B cell (primary cell): ENCODE measurements at places on chromosomes 16 and 17. TPM values are rescaled to one million over a fixed set of nuclear protein-coding genes. Genes with fewer than 3 reads are reported as not detected.

The FOXL1 gene
- total RNA-seq: not detected in 2 replicates

The XAF1 gene
- 116 and 127 TPM in 2 replicates for total RNA-seq

The KRT39 gene
- not detected in 2 replicates for total RNA-seq

The RAPGEFL1 gene
- 5.4 and 5.6 TPM in 2 replicates for total RNA-seq

The ABAT gene
- total RNA-seq: 13.8 and 14.3 TPM in 2 replicates

The ITGB4 gene
- 0.81 and 1.1 TPM in 2 replicates for total RNA-seq

GRCh38 chr16:74577882-74578366, 29.0 kb downstream of the GLG1 start:
- H3K4me3 ChIP-seq: no peak overlapping the region
- no peaks in the 10 kb centered on the region for H3K27me3 ChIP-seq
- H3K36me3 ChIP-seq: no peaks in the 10 kb centered on the region
- peaks cover 12% of the 10 kb centered on the region for H3K4me1 ChIP-seq
- no peak for DNase-seq

DNA sequence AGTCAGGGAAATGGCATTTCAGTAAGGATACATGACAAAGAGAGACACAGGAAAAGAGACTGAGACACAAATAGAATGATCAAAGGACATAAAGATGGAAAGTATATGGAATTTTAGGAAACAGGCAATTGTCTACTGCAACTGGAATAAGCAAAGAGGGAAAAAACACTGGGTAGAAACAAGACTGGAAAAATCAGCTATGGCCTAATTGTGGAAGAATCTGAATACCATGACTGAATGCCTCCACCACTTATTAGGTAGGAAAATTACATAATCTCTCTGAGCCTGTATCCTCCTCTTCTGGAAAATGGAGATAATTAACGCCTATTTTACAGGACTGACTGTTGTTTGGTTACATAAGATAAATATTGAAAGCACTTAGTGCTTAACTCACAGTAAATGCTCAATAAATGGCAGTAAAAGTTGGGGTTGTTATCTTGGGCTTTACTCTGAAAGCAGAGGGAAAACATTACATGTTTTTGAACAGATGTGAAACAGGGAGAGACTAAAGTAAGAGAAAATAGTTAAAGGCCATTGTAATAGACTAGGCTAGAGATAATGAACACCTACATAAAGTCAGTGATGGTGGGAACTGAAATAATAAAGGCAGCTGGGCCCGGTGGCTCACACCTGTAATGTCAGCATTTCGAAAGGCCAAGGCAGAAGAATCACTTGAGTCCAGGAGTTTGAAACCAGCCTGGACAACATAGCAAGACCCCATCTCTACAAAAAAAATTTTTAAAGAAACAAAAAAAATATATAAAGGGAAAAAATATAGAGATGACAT, 63.5 kb upstream of the C17orf78 start:
- no peak overlapping the region for H3K4me3 ChIP-seq
- H3K4me1 ChIP-seq: no peaks in the 10 kb centered on the region
- DNase-seq: no peak
- H3K27me3 ChIP-seq: no peaks in the 10 kb centered on the region
- H3K36me3 ChIP-seq: no peaks in the 10 kb centered on the region

DNA sequence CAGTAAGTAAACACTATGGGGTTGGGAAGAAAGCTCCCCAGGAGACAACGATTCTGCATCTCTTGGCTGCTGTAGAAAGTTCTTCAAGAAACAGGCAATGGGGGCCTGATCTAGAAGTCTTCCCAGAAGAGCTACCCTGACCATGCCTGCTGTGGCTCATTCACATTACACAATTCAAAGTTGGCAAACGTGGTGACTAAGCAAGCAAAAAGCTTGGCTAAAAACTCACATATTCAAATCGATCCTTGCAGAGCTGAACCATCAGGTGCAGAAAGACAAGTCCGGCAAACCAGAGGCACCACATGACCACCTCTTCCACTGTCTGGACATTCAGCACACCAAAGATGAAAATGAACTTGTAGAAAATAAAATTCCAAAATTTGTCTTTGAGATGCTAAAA, 16.1 kb downstream of the AMFR start:
- no peak overlapping the region for H3K4me3 ChIP-seq
- no peaks in the 10 kb centered on the region for H3K4me1 ChIP-seq
- H3K27ac ChIP-seq: no peak overlapping the region
- H3K36me3 ChIP-seq: peaks cover 22% of the 10 kb centered on the region

- no peaks in the 10 kb centered on the region for H3K4me1 ChIP-seq
- DNase-seq: no peak
- no peak overlapping the region for H3K27ac ChIP-seq
- no peaks in the 10 kb centered on the region for H3K27me3 ChIP-seq
Observed at GRCh38 chr17:33266611-33267010, 26.5 kb downstream of the ASIC2 start.

- DNase-seq: no peak
- no peaks in the 10 kb centered on the region for H3K4me1 ChIP-seq
- H3K36me3 ChIP-seq: no peaks in the 10 kb centered on the region
- no peak overlapping the region for H3K4me3 ChIP-seq
- H3K27ac ChIP-seq: no peak overlapping the region
Observed at GRCh38 chr17:21157586-21158370, 31.0 kb downstream of the DHRS7B start.

GRCh38 chr16:2686912-2687507, 4.7 kb downstream of the KCTD5 start:
- no peaks in the 10 kb centered on the region for H3K36me3 ChIP-seq
- peaks cover 18% of the 10 kb centered on the region for H3K4me1 ChIP-seq
- DNase-seq: peak; percentile 82
- no peaks in the 10 kb centered on the region for H3K27me3 ChIP-seq
- H3K27ac ChIP-seq: peak overlapping the region; percentile 87

DNA sequence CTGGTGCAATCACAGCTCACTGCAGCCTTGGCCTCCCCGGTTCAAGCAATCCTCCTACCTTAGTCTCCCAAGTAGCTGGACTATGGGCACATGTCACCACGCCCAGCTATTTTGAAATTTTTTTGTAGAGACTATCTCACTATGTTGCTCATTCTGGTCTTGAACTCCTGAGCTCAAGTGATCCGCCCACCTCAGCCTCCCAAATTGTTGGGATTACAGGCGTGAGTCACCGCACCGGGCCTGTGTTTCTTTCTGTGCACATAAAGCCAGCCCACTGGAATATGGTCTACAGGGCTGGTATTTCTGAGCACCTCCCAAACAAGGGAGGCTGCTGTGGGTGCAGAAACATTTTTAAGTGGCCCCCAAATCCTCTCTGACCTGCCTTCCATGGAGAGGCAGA, 8.4 kb downstream of the TMEM95 start:
- no peaks in the 10 kb centered on the region for H3K4me1 ChIP-seq
- no peak overlapping the region for H3K27ac ChIP-seq
- no peak overlapping the region for H3K4me3 ChIP-seq
- no peaks in the 10 kb centered on the region for H3K27me3 ChIP-seq

GRCh38 chr17:4394208-4395110, 28.0 kb upstream of the UBE2G1 start:
- no peak overlapping the region for H3K4me3 ChIP-seq
- no peaks in the 10 kb centered on the region for H3K36me3 ChIP-seq
- no peaks in the 10 kb centered on the region for H3K27me3 ChIP-seq

- peak; percentile 80 for DNase-seq
- no peaks in the 10 kb centered on the region for H3K27me3 ChIP-seq
- H3K4me3 ChIP-seq: no peak overlapping the region
Observed at GRCh38 chr17:19447085-19447583, 36.1 kb downstream of the RNF112 start.

- H3K4me3 ChIP-seq: no peak overlapping the region
- no peak overlapping the region for H3K27ac ChIP-seq
- H3K4me1 ChIP-seq: peaks cover 31% of the 10 kb centered on the region
- no peaks in the 10 kb centered on the region for H3K36me3 ChIP-seq
- no peaks in the 10 kb centered on the region for H3K27me3 ChIP-seq
- no peak for DNase-seq
Observed at GRCh38 chr16:17222871-17223401, 247.8 kb downstream of the XYLT1 start.

- no peak overlapping the region for H3K27ac ChIP-seq
- H3K4me1 ChIP-seq: peaks cover 4% of the 10 kb centered on the region
- no peaks in the 10 kb centered on the region for H3K36me3 ChIP-seq
- DNase-seq: no peak
Observed at GRCh38 chr17:13939222-13939621, 130.1 kb upstream of the COX10 start.

DNA sequence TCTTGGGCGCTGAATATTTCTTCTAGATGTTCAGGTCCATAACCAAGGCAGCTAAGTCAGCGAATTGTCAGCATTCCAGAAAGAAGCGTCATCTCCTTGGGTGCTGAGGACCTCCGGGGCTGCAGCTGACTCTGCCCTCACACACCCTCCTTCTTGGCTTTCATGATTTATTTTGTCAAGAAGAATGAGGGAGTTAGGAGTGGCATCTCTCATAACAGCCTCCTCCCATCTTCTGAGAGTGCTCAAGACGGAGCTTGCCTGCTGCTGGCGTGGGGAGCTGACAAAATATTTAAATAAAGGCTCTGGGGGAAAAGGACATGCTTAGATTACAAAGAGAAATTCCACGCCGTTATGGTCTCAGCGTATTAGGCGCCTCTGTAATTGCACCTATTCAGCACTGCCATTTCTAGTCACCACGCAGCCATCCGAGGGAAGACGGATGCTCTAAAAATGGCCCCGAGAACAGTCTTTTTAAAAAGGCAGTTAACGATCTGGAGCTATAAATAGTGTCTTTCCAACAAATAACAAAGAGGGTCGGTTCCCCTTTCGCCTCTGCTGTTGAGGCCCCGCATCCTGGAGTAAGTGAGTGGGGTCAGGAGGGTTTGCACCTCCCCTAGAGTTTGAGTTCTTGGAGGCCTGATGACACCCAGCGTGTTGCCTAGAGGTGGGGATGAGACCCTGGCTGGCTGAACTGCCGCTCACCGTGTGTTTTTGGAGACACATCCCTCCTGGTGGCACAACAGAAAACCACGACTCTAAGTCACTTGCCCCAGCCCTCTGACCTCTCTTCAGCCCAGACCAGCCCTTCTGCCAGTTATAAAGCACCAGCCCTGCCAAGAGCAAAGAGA, 187.0 kb downstream of the CCDC182 start:
- no peaks in the 10 kb centered on the region for H3K36me3 ChIP-seq
- H3K4me3 ChIP-seq: no peak overlapping the region
- H3K4me1 ChIP-seq: peaks cover 60% of the 10 kb centered on the region
- H3K27me3 ChIP-seq: no peaks in the 10 kb centered on the region

DNA sequence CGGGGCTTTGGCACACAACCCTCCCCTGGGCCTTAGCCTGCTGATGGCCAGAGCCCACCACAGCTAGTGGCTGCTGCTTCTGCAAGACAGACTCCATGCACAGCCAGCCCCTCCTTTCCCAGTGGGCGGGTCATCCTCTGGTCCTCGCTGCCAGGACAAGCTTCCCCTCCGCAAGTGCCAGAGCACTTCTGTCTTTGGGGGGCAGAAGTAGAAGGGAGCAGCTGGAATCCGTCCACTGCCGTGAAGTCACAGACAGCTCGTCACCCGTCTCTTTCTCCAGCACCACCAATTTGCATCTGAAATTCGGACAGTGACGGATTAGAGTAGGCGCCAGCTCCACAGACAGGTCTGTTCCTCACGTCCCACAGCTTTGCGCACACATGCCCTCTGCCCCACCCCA, 31.3 kb upstream of the NAT9 start:
- H3K27me3 ChIP-seq: no peaks in the 10 kb centered on the region
- no peak overlapping the region for H3K27ac ChIP-seq
- no peak for DNase-seq
- H3K4me1 ChIP-seq: no peaks in the 10 kb centered on the region

- H3K27ac ChIP-seq: no peak overlapping the region
- peaks cover 38% of the 10 kb centered on the region for H3K4me1 ChIP-seq
- peak; percentile 27 for DNase-seq
Observed at GRCh38 chr16:12575288-12575687, 228.4 kb downstream of the CPPED1 start.

DNA sequence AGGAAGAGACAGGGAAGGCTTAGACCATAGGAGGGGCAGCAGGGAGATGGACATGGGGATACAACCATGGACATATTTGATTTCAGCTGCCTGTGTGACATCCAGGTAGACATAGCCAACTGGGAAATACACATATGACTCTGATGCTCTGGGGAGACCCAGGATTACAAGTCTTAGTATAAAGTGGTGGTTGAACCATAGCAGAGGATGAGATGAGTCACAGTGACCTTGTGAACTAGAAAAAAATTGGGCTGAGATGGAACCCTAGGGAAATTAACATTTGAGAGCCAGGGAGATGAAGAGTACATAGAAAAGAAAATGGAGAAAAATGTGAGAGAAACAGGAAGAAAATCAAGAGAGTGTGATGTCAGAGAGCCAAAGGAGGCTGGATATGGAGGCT, 10.2 kb downstream of the MARCHF10 start:
- no peak for DNase-seq
- H3K27ac ChIP-seq: no peak overlapping the region
- H3K4me1 ChIP-seq: peaks cover 9% of the 10 kb centered on the region
- no peak overlapping the region for H3K4me3 ChIP-seq
- no peaks in the 10 kb centered on the region for H3K27me3 ChIP-seq

DNA sequence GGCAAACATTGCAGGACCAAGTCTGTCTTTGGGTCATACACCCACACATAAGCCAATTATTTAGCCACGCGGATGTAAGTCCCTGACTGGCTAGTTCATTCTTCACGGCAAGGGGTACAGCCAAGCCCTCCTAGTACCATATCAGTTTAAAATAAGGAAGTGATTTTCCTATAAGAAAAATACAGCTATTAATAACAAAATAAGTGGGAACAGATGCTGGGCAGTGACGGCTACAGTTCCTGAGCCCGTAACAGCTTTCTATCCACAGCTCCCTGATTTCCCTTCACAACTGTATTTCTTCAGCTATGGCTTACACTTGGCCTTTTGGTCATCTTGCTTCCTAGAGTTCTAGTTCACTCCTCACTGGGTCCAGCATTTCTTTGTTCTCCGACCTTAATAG, 542.4 kb upstream of the C16orf82 start:
- no peaks in the 10 kb centered on the region for H3K4me1 ChIP-seq
- no peaks in the 10 kb centered on the region for H3K36me3 ChIP-seq
- no peak overlapping the region for H3K4me3 ChIP-seq
- DNase-seq: no peak

DNA sequence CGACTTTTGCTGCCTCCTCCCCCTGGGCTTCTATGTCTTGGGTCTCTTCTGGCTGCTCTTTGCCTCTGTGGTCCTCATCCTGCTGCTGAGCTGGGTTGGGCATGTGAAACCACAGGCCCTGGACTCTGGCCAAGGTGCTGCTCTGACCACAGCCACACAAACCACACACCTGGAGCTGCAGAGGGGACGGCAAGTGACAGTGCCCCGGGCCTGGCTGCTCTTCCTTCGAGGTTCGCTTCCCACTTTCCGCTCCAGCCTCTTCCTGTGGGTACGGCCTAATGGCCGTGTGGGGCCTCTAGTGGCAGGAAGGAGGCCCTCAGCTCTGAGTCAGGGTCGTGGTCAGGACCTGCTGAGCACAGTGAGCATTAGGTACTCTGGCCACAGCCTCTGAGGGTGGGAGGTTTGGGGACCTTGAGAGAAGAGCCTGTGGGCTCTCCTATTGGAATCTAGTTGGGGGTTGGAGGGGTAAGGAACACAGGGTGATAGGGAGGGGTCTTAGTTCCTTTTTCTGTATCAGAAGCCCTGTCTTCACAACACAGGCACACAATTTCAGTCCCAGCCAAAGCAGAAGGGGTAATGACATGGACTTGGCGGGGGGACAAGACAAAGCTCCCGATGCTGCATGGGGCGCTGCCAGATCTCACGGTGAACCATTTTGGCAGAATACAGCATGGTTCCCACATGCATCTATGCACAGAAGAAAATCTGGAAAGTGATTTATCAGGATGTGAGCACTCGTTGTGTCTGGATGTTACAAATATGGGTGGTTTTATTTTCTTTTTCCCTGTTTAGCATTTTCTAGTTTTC, 2.3 kb downstream of the GP1BA start:
- H3K27me3 ChIP-seq: peaks cover 16% of the 10 kb centered on the region
- H3K4me3 ChIP-seq: no peak overlapping the region
- peaks cover 19% of the 10 kb centered on the region for H3K36me3 ChIP-seq
- peaks cover 19% of the 10 kb centered on the region for H3K4me1 ChIP-seq
- no peak overlapping the region for H3K27ac ChIP-seq
- no peak for DNase-seq
